Left lung (tissue), 14 donors: ENCODE measurements at places on chromosomes 11 and 22. TPM values are rescaled to one million over a fixed set of nuclear protein-coding genes. Genes with fewer than 3 reads are reported as not detected.

- peaks cover 73% of the 10 kb centered on the region for H3K36me3 ChIP-seq
- no peaks in the 10 kb centered on the region for H3K27me3 ChIP-seq
- no peak for DNase-seq
- H3K4me1 ChIP-seq = peaks cover 6% of the 10 kb centered on the region
- peak overlapping the region; percentile 34 for H3K4me3 ChIP-seq
These were observed 2.1 kb upstream of the PTPRCAP start for GRCh38 chr11:67439321-67440228.

DNA sequence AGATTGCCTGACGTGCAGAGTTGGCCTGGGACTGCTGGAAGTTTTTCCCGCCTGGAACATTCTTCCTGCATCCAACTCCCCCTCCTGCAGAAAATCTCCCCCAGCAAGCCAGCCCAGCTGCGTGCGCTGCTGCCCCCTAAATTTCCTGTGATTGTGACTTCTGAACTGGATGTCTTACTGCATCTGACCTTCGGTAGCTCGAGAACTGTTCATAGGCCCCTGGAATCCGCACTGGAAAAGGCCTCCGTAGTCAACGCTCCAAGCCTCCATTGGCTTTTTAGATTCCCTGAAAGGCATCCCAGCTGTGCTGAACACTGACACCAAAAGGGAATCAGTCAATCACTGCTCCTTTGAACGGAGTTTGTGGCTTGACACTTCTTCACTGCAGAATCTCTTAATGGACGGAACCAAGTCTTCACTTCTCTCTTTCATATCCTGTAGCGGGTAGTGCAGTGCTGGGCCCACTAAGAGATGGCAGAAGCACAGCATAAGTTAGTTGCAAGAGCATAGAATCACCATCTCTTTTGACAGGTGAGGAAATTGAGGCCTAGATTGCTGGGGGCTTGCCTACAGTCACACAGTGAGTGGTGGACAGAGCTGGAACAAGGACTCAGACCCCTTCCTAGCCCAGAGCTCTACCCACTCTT lies 14.2 kb upstream of the RASD2 start:
- H3K4me1 ChIP-seq = no peaks in the 10 kb centered on the region
- H3K27me3 ChIP-seq = no peaks in the 10 kb centered on the region
- no peak overlapping the region for H3K27ac ChIP-seq

GRCh38 chr11:71281831-71282230 lies 29.5 kb upstream of the SHANK2 start:
- DNase-seq = no peak
- no peaks in the 10 kb centered on the region for H3K27me3 ChIP-seq
- H3K27ac ChIP-seq = no peak overlapping the region
- H3K4me3 ChIP-seq = no peak overlapping the region
- H3K36me3 ChIP-seq = no peaks in the 10 kb centered on the region

GRCh38 chr11:88909500-88909899 lies 156.3 kb downstream of the GRM5 start:
- no peak for DNase-seq
- no peaks in the 10 kb centered on the region for H3K27me3 ChIP-seq
- H3K27ac ChIP-seq = no peak overlapping the region
- no peaks in the 10 kb centered on the region for H3K36me3 ChIP-seq
- H3K4me1 ChIP-seq = no peaks in the 10 kb centered on the region
- H3K4me3 ChIP-seq = no peak overlapping the region

DNA sequence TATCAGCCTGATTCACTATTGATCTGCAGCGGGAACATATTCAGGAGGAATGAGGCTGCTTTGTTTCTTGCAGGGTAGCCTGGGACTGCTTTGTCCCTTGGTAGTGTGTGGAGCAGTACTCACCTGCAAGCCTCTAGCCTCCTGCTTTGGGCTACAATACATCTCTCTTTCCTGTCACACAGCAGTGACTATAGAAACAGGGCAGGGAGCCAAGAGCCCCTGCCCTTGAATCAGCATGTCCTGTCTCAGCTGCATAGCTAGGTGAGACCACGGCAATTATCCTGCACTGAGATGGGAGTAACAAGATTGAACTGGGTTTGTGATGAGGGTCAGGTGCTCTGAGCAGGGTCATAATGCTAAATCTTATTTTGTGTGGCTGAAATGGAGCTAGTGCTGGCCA lies 191.9 kb downstream of the NELL1 start:
- H3K4me3 ChIP-seq = no peak overlapping the region
- H3K27ac ChIP-seq = no peak overlapping the region
- H3K4me1 ChIP-seq = no peaks in the 10 kb centered on the region
- no peak for DNase-seq
- no peaks in the 10 kb centered on the region for H3K27me3 ChIP-seq

APOC3 gene
- not detected for total RNA-seq

MGAT3 gene
- 8.8 TPM for total RNA-seq
